ENCODE measurements at places on chromosomes 16 and 17. TPM values are rescaled to one million over a fixed set of nuclear protein-coding genes. Genes with fewer than 3 reads are reported as not detected.

TBC1D3G gene
- total RNA-seq = not detected

EME1 gene
- total RNA-seq = 1.3 TPM

ARSG gene
- total RNA-seq = 16.8 TPM

KRT9 gene
- total RNA-seq = 0.91 TPM

ETV4 gene
- 5.1 TPM for total RNA-seq

TBKBP1 gene
- 8.4 TPM for total RNA-seq

HBA2 gene
- 348 TPM for total RNA-seq

ABCA10 gene
- total RNA-seq = 8.9 TPM

KRTAP9-9 gene
- total RNA-seq = not detected

PRSS53 gene
- total RNA-seq = 3.8 TPM

ABCC3 gene
- 43.9 TPM for total RNA-seq

CCL16 gene
- total RNA-seq = 0.39 TPM

TP53 gene
- total RNA-seq = 42.8 TPM

CTRB2 gene
- not detected for total RNA-seq

CPHXL2 gene
- not detected for total RNA-seq

CACNG3 gene
- total RNA-seq = not detected

OTOA gene
- total RNA-seq = not detected

KRT222 gene
- not detected for total RNA-seq

FBRS gene
- 52.8 TPM for total RNA-seq

All from lower leg skin (tissue), 4 donors.